Progenitor cell of endocrine pancreas (in vitro differentiated cells): ENCODE measurements at places on chromosomes 16 and 17. TPM values are rescaled to one million over a fixed set of nuclear protein-coding genes. Genes with fewer than 3 reads are reported as not detected.

JPH3 gene
- 23.1 and 26.4 TPM in 2 replicates for total RNA-seq

OR1A1 gene
- total RNA-seq = not detected in 2 replicates

CLEC10A gene
- total RNA-seq = not detected in 2 replicates

DOC2B gene
- 1.2 and 1.3 TPM in 2 replicates for total RNA-seq

OTOA gene
- total RNA-seq = 0.07 and 0.13 TPM in 2 replicates

SPECC1 gene
- total RNA-seq = 69.6 and 72.7 TPM in 2 replicates

GPR142 gene
- 6.0 and 6.6 TPM in 2 replicates for total RNA-seq

GRCh38 chr16:66337463-66338188, 28.9 kb upstream of the CDH5 start:
- DNase-seq = no peak

DNA sequence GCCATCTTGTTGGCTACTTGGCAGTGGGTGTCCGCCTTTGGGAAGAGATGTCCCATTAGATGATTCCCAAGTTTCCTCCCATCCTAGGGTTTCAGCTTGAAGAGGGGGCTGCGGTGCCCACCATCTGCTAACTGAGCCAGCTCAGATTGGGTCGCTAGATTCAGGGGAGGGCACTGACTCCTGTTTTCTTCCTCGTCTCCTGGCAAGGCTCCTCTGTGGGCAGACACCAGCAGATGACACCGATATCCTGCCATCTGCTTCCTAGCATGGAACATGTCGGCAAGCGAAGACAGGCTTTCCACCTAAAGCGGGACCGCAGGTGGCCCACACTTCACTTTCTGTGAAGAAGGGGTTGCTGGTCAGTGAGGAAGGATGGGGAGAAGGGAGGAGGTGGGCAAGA, 27.3 kb downstream of the C17orf75 start:
- DNase-seq = no peak

- DNase-seq = no peak
Measured at GRCh38 chr16:51328733-51329132, 177.7 kb upstream of the SALL1 start.

- no peak for DNase-seq
Measured at GRCh38 chr16:4746991-4747574, 12.7 kb downstream of the DNAAF8 start.

- no peak for DNase-seq
Measured at GRCh38 chr17:78113804-78114785, 14.5 kb downstream of the TMC6 start.

GRCh38 chr16:7206469-7206868, 126.2 kb upstream of the RBFOX1 start:
- no peak for DNase-seq

DNA sequence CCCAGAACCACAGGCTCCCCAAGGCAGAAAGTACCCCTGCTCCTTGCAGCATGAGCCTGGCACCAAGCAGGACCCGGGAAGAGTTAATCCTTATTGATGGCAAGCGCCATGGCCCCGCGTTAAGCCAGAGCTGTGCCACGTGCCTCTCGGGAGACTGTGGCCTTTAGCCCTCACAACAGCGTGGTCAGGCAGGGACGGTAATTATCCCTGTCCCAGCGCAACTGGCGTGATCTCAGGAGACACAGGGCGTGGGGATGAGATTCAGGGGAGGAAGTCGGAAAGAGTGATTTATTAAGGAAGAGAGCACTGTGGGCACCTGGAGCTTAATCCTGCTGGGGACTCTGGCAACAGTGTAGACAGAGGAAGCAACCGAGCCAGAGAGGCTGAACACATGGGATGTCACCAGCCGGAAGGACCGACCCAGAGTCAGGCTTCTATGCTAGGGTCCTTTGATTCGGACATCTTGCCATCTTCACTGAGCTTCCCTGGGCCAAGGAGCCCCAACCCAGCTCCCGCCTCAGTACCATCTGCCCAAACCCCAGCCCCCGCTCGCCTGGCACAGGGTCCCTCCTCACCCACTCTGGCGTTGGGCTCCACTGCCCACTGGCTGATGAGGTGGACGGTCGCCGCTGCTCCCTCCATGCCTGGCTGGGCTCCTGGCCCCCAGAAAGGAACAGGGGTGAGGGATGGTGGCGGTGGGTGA, 16.9 kb downstream of the OTOP3 start:
- DNase-seq = no peak

GRCh38 chr17:80408872-80409271, 6.1 kb upstream of the ENDOV start:
- DNase-seq = no peak

GRCh38 chr17:76086384-76086783, 7.4 kb downstream of the ZACN start:
- DNase-seq = no peak

GRCh38 chr16:50617646-50618184, 63.4 kb downstream of the SNX20 start:
- DNase-seq = no peak

GRCh38 chr16:30603945-30604315, 6.3 kb downstream of the ZNF689 start:
- DNase-seq = no peak

DNA sequence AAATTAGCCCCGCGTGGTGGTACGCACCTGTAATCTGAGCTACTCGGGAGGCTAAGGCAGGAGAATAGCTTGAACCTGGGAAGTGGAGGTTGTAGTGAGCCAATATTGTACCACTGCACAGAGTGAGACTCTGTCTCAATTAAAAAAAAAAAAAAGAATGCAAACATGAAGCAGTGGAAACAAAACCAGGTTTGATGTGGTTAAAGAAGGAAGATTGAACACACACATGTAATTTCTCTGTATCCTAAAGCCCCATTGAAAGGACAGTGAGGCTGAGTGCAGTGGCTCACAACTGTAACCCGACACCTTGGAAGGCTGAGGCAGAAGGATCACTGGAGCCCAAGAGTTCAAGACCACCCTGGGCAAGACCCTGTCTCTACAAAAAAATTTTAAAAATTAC, 26.5 kb upstream of the SBK1 start:
- no peak for DNase-seq

- DNase-seq = no peak
Measured at GRCh38 chr16:16578701-16579100, 199.8 kb downstream of the NPIPA7 start.

- no peak for DNase-seq
Measured at GRCh38 chr17:63381101-63381729, 64.9 kb downstream of the CYB561 start.

- no peak for DNase-seq
Measured at GRCh38 chr17:44002141-44002848, 2.1 kb upstream of the NAGS start.
